ENCODE measurements at places on chromosomes 2 and 18.

DNA sequence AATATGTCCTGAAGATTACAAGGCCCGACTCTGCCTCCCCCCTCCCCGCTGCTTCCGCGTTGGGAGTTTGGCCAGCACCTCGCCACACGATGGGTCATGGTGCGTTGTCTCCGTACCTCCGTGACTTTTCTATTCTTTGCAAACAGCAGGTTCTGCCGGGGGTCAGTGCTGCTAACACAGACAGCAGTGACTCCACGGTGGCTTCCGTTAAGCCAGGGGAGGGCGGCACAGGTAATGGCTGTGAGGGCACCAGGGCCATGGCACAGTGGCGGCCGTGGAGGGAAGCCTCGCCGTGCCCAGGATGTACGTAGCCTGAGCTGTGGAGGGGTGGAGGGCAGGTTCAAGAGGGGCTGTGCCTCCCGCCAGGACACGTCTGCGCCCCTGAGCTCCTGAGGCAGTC, 115.5 kb downstream of the NFATC1 start:
- no peak for DNase-seq

DNA sequence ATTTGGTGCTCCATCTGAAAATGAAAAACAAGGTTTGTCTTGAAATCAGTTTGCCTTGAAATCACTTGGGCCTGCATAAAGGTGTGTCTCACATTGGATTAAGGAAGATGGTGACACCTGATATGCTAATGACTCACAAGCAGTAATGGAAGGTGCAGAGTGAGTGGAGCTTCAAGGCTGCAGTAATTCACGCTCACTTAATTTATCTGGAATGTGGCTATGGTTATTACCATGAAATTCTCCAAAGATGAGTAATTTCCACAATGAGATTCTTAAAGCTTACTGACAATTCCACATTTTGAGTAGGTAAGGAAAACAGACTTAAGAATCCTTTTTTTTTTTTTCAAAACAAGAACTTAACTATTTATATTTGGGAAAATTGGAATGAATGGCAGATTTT, 156.8 kb downstream of the PAX3 start:
- DNase-seq = peak; percentile 39

DNA sequence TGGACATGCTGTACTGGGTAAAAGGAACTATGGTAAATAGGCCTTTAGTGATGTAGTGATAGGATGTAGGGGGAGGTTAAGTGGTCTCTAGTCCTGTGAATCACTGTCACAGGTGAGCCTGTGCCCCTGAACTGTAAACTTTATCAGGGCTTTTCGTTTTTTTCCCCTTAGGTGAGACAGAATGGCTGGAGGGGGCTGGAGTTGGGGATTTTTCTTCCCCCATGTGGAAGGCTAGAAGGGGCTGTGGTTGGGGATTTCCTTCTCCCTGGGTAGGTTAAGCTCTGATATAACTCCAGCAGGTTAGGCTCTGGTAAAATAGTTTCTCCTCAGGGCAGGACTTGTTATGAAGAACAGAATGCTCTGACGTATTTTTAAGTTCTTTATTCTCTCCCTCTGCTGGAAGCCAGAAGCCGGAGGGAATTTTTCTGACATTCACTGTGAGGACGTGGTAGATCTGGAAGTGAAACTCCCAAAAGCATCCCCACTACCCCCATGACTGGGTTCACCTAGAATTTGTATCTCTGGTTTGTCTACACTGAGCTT, 28.5 kb downstream of the PIKFYVE start:
- DNase-seq = no peak

GRCh38 chr2:174682578-174683391, 81.5 kb downstream of the CHRNA1 start:
- peak; percentile 63 for DNase-seq

DNA sequence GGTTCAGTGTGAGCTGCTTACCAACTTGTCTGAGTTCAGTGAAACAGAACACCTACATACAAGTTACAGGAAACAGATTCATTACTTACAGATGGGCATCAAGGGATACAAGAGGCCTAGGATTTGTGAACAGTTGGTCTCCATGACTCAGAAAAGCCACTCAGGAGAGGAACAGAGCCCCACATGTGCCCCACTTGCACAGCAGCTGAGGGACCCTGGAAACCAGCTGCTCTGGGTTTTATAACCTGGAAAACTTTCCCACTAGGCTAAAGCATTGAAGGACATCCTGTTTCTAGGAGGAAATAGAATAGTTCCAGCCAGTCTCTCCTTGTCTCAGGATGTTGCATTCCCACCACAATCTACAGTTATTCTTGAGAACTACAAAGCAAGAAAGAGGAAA, 530.0 kb downstream of the ZNF804A start:
- DNase-seq = no peak

DNA sequence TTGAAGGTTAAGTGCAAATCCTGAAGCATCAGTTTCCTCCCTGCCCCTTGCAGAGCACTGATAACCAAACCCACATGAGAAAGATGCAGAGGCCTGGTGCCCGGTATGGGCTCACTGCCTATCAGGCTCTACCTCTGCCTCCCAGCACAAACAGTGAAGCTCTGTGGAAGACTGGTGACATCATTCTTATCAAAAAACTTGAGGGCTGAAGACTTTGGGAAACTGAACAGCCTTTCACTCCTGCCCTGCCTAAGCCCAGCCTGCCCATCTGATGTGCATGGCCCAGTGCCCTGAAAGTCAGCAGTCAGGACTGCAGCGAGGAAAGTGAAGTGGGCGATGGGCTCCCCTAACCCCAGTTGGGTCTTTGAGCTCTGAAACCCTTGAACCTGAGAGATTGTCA, 174.8 kb upstream of the ARL4C start:
- DNase-seq = no peak

DNA sequence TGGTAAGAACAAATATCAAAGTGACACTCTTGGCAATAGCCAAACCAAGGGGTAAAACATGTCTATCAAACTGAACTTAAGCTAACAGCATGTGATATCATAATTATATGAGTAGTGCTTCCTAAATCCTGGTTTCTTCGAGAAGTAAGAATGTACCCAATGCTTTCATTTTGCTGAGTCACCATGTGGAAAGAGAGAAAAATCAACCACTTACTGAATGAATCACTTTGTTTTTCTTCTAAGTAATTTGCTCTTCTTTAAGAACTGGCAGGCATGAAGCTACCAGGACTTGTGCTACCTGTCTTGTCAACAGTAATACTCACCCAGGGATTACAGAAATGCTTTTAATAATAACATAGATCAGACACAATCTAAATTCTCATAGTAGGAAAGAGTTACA, 19.0 kb upstream of the DUSP19 start:
- DNase-seq = peak; percentile 75

DNA sequence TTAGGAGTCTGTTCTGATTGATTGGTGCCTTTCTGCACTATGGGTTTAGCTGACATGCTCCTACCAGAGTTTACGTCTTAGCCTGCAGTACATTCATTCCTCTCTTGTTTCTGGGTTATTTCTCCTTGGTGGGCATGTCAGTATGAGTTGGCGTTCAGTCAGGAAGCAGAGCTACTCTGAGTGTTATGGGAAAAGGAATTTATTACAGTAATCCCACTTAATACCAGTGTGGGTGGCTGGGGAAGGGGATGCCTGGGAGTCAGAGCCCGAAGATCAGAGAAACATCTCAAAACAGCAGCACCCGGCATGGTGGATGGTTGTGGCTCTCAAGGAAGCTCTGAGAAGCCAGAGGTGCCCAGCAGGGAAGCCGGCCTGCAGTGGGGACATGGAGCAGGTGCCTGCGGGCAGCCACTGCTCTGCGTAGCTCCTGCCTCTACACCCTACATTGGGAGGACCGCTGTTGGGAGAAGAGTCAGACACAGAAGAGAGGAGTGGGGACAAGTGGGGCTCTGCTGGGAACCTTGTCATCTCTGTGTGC, 48.9 kb downstream of the RAB31 start:
- DNase-seq = no peak

All from AG10803 (cell line).